Activated effector memory CD4-positive, alpha-beta T cell treated with Interleukin-2 at 50 U/mL for 16 hours (primary cell): ENCODE measurements at places on chromosomes 7 and 10.

- no peak for DNase-seq
Measured at GRCh38 chr7:100599911-100600729, 2.0 kb upstream of the PCOLCE start.

GRCh38 chr7:108062250-108063014 is 59.5 kb upstream of the LAMB1 start:
- DNase-seq: no peak

DNA sequence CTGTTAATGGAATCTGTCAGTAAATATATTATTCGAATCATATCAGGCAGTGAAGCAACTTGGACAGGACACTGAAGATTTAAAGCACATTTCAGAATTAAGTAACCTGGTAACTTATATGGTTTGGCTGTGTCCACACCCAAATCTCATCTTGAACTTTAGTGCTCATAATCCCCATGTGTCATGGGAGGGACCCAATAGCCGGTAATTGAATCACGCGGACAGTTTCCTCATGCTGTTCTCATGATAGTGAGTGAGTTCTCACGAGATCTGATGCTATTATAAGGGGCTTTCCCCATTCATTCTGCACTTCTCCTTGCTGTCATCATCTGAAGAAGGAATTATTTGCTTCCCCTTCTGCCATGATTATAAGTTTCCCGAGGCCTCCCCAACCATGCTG is 83.2 kb upstream of the COL1A2 start:
- no peak for DNase-seq

DNA sequence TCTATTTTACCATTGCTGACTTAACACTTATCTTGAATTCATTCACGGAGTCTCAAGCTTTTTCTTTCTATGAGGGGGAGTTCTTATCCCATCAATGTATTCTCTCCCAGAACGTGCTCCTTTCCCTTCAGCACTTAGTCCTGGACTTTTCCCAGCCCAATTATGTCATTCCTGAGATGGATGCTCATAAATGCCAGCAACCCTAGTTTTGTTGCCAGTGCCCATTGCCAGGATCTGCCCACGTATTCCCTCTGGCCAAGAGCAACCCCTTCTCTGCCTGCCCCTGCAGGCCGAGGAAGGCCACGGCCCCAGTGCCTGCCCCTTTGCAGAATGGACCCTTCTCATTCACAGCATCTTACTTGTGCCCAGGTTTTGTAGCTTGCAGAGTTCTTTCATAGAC is 67.4 kb upstream of the PPP1R3C start:
- no peak for DNase-seq
